Endodermal cell (in vitro differentiated cells): ENCODE measurements at places on chromosomes 11 and 22. TPM values are rescaled to one million over a fixed set of nuclear protein-coding genes. Genes with fewer than 3 reads are reported as not detected.

DNA sequence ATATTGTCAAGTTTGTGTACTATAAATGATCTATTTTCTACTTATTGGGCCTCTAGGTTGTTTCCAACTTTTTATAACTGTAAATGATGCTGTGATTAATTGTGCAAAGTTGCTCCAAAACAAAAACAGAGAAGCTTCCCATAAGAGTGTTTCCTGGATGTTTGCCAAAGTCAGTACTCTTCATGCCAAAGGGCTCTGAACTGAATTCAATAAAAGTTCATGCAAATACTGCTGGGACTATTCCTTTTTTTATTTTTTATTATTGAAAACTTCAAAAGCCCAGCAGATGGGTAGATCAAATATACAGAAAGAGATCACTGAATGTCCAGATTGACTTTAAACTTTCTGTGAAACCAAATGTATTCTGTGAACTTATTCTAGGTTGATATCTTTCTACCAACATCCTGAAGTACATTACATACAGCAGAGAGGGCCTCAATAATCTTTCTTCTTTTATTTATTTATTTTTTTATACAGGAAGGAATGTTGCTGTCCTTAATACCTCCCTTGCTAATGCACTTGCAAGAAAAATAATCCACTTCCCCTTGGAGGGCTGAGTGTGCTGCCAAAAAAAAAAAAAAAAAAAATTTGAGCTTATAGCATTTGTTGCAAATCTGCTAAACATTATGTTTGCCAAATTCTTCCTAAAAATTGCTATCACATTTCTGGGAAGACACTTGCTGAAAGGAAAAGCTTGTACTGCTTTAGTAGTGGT is 53.0 kb downstream of the CTSC start:
- no peaks in the 10 kb centered on the region for H3K27me3 ChIP-seq
- no peak overlapping the region for H3K27ac ChIP-seq
- no peak for DNase-seq
- H3K4me3 ChIP-seq = no peak overlapping the region
- H3K36me3 ChIP-seq = peaks cover 7% of the 10 kb centered on the region
- H3K4me1 ChIP-seq = peaks cover 2% of the 10 kb centered on the region

GRCh38 chr22:49502126-49502826 is 325.4 kb downstream of the BRD1 start:
- H3K27ac ChIP-seq = no peak overlapping the region
- no peak overlapping the region for H3K4me3 ChIP-seq
- H3K27me3 ChIP-seq = no peaks in the 10 kb centered on the region
- H3K36me3 ChIP-seq = no peaks in the 10 kb centered on the region
- peak; percentile 39 for DNase-seq

Gene DRD2
- 2.0 and 2.1 TPM in 2 replicates for total RNA-seq

Gene RBM4
- total RNA-seq = 105 to 151 TPM (median 141 TPM) in 3 replicates

Gene NPTXR
- total RNA-seq = 2.1 and 2.3 TPM in 2 replicates
